ENCODE measurements at places on chromosomes 3 and 15.

DNA sequence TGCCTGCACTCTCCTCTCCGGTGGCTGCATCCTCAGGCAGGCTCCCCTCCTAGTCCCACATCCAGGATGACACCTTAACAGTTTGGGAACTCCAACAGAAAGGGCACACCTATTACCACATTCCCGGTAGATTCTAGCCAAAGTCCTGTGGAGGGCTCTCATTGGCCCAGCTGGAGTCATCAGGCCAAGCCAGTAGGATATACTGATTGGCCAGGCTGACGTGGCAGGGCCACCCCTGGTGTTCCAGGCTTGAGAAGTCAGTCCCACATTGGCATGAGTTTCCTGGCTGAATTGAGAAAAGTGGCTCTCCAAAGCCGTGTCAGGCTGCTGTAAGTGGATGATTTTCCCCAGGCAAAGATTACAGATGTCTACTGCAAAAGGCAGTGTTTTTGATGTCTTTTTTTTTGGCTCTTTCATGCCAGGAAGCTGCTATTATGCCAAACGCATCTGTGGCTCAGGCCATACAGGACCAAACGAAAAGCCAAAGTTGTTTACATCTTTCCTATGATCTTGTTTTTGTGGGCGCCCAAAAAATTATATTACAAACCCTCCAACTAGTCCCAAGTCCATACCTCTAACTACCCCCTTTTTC is 6.6 kb upstream of the BLM start:
- DNase-seq: no peak

GRCh38 chr3:158718490-158719170 is 13.6 kb downstream of the RARRES1 start:
- no peak for DNase-seq

- DNase-seq: no peak
Measured at GRCh38 chr3:13634151-13634550, 85.2 kb downstream of the FBLN2 start.

- DNase-seq: no peak
Measured at GRCh38 chr3:15982667-15983196, 185.0 kb upstream of the ANKRD28 start.

DNA sequence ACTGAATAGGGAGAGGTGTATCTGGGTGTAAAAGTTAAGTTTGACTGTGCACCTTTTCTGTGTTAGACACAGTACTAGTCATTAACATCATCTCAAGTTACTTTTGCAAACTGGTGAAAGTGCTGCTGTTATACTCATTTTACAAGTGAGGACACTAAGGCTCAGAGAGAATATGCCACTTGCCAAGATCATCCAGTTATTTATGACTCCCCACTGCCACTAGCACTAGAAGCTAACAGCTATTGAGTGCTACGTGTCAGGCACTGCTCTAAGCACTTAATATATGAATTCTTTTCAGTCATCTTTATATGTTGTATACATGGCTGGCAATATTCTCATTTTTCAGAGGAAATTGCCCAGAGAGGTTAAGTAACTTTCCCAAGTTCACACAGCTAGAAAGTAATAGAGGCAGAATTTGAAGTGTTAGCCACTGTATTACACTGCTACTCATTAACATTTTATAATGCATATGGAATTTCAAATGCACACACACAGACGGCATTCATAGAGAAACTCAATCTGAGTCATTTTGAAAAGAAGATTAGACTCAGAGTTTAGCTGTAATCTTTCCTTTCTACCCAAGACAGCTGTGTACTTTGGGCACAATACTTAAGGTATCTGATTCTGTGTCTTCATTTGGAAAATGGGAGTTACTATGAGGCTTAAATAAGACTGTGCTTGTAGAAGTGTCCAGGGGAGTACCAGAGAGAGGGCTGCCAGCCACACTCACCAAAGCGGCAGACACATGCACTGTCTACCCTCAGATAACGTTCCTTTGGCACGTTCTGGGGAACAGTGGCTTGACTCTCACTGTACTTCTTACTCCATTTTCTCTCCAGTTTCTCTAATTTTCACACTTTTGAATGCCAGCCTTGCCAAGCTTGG is 1.3 kb upstream of the MASP1 start:
- no peak for DNase-seq

DNA sequence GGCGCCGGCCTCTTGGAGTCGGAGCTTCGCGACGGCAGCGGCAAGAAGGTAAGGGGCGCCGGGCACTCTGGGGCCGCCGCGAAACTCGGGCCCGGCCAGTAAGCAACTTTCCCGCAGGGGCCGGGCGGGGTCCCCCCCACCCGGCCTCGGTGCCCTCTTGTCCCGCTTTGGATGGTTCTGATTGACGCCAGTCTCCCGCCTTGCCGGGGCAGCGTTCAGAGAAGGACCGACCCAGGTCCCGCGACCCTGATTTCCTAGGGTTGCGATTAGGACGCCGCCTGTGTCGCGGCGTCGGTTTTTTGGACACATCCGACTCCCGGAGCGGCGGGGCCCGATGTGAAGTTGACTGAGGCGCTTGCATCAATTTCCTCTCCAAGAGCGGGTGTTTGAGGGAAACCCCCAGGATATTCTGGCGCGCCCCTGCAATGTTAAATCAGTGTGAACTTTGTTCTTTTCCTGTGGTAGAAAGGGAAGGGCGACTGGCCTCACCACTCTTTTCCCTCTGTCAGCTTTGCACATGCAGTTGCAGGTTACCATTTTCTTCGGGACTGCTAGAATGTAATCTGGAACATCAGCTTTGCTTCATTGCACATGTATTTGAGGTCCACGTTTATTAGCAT is 755 bp downstream of the PDE8A start:
- DNase-seq: no peak

All from HL-60 (cell line).